HFFc6 (cell line): ENCODE measurements at places on chromosomes 12 and 14.

- no peak for DNase-seq
These were observed 270.4 kb upstream of the RTL1 start for GRCh38 chr14:101173698-101174521.

DNA sequence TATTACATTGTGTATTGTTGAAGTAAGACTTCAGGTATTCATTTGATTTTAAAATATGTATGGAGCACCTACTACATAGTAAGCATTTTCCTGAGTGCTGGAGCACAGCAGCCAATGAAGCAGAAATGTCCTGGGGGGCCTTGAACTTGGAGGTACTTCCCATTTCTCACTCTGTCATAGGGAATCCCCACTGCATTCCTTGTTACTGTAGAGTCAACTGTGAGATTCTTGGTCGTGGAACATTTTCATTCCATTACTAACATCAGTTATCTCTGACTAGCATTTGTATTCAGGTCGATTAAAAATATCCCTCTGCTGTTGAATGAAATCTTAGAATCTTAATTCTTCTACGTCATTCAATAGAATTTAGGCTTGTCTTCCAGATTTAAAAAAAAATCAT, 66.7 kb downstream of the PDE3A start:
- DNase-seq, result no peak

- no peak for DNase-seq
These were observed 1655.3 kb upstream of the FLRT2 start for GRCh38 chr14:83874662-83875061.

DNA sequence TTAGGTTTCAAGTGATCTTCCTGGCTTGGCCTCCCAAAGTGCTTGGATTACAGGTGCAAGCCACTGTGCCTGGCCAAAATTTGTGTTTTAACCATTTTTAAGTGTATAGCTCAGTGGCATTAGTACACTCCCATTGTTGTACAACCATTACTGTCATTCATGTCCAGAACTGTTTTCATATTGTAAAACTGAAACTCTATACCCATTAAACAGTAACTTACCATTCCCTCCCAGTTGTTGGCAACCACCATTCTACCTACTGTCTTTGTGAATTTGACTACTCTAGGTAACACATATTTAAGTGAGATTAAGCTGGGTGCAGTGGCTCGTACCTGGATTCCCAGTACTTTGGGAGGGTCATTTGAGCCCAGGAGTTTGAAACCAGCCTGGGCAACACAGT, 67.3 kb upstream of the KCNH3 start:
- DNase-seq, result no peak

DNA sequence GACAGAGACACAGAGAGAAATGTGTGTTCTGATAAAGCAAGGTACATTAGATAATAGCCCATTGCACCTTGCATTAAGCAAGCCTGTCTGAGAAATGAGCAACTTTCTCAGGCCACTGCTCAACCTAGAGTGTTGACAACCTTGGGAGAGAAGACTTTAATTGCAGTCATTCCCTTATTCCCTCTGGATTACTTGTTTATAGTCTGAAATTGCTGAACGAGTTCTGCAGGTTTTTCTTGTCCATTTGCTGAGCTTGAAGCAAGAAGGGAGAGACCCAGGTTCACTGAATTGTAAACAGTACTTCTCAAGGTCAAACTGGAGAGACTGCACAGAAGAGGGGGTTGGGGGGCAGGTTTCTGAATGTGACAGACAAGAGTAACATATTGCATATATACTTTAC, 159.4 kb upstream of the PLEKHG7 start:
- no peak for DNase-seq

DNA sequence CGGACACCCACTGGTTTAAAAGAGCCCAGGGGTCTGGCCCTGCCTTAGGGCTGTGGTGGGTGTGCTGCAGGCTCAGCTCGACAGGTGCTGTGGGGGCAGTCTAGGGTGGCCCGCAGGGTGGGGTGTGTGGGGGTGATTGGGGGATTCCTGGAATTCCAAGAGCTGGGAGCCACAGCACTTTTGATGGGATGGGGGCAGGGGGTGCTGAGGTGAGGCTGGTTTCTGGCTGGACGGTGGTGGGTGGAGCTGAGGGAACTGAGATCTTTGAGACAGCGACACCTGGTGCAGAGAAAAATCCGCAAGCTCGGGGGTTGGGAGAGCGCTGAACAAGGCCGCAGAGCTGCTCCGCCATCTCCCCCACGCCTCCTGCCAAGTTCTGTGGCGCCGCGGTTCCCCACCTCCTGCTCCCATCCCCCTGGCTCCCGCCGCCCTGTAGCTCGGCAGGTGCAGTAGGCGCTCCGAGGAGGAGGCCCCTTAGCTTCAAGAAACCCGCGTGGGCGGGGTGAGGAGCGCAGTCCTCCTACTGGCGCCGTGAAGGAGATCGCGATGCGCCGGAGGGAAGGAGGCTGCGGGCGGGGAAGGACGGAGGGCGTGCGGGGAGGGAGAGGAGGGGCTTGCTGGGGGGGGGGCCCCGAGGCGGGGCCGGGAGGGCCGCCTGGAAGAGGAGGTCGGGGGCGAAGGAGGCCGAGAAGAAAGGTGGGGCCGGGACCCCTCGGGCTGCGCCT, 1.3 kb upstream of the TEDC1 start:
- peak; percentile 72 for DNase-seq

GRCh38 chr14:32703183-32703621, 235.5 kb upstream of the NPAS3 start:
- no peak for DNase-seq

- DNase-seq, result no peak
These were observed 4.1 kb downstream of the TSHR start for GRCh38 chr14:80959496-80959895.
